ENCODE measurements at places on chromosomes 3 and 15.

GRCh38 chr3:29153811-29154210 is 127.1 kb upstream of the RBMS3 start:
- DNase-seq = no peak

GRCh38 chr15:77001351-77001750 is 6.4 kb downstream of the PSTPIP1 start:
- DNase-seq = no peak

DNA sequence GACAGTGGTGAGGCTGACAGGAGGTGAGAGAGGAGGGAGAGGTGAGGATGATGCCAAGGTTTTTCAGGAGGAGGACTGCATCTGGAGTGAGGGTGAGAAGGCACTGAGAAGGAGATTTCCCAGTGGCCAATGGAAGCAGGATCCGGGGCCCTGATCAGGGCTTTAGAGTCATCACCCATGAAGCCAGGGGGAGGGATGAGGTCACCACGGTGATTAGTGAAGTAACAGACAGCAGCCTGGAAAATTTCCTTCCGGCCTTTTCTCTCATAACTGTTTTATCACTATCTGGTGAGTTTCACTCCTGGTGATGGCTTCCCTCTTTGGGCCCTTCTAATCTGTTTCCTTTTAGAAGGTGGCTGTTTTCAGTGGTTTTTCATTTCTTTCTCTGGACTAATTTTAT is 80.5 kb upstream of the WNT5A start:
- no peak for DNase-seq

- no peak for DNase-seq
Observed at GRCh38 chr3:31770822-31771326, 210.2 kb downstream of the OSBPL10 start.

GRCh38 chr3:30448450-30449289 is 157.7 kb upstream of the TGFBR2 start:
- no peak for DNase-seq

DNA sequence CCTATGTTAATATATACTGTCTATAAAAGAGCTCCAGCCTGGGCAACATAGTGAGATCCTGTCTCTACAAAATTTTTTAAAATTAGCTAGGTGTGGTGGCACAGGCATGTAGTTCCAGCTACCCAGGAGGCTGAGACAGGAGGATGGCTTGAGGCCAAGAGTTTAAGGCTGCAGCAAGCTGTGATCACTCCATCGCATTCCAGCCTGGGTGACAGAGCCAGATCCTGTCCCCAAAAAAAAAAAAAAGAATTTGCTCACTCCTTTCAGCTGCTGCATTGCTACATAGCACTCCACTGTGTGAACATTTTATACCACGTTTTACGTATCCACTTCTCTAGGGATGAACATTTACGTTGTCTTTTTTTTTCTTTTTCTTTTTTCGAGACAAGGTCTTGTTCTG is 6.0 kb upstream of the TSEN2 start:
- no peak for DNase-seq

DNA sequence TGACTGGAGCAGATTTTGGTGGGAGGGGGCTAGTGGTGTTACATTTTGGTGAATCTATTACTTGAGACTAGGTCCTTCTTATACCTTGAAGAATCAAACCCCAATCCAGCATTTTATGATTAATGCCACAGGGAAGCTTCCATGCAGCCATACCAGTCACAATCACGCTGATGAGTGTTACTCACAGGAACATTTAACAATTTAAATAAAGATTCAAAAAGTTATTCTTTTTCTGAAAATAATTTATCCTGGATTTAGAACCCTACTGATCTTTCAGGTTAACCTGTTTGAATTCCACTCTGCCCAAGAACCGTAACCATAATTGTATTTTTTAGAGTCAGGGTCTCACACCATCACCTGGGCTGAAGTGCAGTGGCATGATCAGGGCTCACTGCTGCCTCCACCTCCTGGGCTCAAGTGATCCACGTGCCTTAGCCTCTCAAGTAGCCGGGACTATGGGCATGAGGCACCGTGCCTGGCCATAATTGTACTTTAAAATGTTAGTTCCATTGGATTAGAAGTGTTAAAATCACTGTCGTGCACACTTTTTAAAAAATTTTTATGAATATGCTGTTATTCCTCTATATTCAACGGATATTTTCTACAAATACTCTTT is 929 bp upstream of the MTMR10 start:
- no peak for DNase-seq

DNA sequence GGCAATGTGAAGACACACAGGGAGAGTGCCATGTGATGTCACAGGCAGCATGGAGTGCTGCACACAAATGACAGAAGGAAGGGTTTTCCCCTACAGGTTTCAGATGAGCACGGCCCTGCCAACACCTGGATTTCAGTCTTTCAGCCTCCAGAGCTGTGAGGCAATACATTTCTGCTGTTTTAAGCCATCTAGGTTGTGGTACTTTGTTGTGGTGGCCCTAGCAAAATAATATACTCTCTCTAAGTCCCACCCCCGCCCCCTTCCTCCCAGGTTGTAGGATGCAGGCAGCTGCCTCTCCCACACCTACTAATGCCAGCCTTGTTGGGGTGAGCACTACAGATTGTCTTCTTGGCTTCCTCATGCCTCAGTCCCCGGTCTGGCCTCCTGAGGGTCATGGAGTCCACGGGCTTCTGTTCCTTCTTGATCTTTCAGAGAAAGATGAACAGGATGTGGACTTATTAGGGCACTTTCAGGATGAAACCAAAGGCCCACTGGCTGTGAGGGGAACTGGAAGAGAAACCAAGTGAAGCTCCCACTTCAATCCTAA is 180.0 kb downstream of the CD47 start:
- DNase-seq = no peak

DNA sequence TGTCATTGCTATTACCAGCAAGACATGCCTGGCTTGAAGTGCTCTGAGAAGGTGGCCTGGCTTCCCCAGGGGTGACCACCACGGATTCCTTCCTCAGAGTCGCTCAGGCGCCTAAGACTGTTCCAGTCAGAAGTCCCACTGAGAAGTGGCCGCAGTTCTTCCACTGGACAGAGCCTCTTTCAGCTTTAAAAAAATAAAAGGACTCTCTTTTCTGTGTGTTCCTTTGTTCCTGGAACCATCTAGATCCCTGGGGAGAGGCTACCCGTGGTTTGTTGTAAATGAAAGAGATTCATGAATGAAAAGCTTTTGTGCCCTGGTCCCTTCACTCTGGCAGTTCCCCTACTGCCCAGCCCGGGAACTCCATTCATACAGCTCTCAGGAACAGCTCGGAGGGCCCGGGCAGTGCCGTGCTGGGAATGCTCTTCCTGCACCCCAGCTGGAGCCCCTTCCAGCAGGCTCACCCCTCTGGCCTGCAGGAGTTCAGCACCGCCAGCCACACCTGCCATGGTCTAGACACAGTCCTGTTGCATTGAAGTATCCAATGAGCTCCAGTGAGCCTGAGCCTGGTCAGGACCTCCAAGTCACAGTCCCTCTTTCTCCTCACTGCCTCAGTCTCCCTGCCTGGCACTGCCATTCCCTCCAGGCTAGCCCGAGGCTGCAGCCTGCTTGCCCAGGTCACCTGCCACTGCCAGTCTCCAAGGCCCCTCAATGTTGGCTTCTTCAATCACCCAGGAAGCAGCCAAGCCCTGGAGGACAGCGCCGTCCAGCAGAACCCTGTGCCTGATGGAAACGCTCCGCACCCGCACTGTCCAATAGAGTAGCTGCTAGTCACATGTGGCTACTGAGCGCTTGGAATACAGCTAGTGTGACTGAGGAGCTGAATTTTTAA is 75.4 kb downstream of the XXYLT1 start:
- no peak for DNase-seq

DNA sequence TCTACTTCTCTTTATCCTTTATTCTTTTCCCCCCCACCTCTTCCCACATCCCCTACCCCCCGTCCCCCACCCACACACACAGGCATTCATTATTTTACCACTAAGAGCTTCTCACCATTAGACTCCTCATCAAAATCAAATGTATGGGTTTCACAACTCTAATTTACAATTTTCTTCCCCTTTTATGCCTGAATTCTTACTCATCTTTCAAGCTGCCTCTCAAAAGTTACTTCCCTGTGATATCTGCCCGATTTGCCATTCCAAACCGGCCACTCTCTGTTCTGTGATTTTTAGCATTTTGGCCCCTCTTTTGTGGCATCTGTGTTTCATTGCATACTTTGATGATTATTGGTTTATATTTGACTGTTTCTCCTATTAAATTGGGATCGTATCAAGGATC is 42.2 kb downstream of the SLC9A9 start:
- DNase-seq = no peak

DNA sequence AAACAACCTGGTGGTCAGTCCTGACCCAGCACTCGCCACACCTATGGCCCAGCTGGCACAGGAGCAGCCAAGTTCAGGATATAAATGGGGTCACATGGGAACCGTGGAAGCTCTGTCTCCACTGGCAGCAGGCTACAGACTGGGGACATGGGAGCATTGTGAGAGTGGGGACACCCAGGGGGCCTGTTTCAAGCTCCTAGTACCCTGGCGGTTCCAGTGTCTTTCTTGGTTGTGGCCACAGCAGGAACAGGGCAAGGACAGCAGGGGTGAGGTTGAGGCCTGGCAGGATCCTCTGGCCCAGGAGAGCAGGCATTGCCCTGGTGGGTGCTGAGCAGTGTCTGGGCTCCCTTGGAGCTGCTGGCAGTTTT is 1.9 kb downstream of the CSK start:
- DNase-seq = no peak

DNA sequence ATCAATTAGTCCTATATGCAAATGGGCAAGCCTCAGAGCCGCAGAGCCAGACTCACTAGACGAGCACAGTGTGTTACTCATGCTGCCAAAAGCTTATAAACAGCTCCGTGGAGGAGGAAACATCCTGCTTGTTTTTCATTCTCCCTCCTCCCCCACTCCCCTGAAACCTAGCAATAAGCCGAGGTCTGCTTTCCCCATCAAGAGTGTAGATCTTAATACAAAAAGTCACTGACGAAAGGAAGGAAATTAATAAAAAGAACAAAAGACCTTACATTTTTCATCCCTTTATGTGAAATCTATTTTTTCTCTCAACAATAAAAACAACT is 88.5 kb downstream of the XXYLT1 start:
- DNase-seq = no peak

DNA sequence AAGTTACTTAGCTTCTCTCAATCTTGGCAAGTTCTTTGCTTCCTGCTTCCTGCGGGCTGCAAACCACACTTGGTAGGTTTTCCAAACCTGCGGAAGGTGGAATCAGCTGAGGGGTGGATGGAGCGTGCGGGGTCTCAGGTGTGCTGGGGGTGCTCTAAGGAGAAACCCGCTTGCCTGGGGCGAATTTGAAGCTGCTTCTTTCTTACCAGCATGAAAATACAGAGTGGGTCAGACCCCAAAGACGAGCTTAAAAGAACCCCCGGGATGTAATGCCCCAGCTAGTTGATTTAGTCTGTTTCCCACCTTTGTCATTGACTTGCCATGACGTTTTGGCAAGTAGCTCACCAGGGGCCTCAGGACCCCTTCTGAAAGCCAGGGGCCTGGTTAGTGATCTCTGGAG is 28.8 kb upstream of the CORO2B start:
- no peak for DNase-seq

GRCh38 chr15:23574742-23575141 is 9.3 kb downstream of the MKRN3 start:
- DNase-seq = no peak

- no peak for DNase-seq
Observed at GRCh38 chr3:177141471-177141870, 55.8 kb downstream of the TBL1XR1 start.

- no peak for DNase-seq
Observed at GRCh38 chr15:93067649-93068085, 21.3 kb downstream of the RGMA start.

All from activated CD4-positive, alpha-beta T cell treated with anti-CD3 and anti-CD28 coated beads for 24 hours (primary cell).